SW480 (cell line): ENCODE measurements at places on chromosomes 1 and 21.

- DNase-seq: no peak
Observed at GRCh38 chr1:208437401-208437800, 193.2 kb upstream of the PLXNA2 start.

DNA sequence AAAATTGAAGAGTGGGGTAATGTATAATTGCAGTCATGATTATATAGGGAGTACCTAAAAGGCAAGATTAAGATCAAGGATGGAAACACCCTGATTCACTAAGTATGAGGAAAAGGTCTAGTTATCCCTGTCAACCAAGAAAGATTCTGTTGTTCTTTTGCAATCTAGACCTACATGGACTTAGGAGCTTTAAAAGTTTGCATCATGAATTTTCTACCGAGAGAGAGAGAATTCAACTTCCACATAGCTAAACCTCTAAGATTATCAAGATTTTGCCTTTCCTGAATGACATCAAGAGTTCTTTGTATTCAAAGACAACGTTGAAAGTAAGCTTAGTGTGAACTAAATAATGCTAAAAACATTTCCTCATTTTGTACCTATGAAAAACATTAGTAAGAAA, 78.8 kb upstream of the RBM34 start:
- DNase-seq: no peak

GRCh38 chr1:2074944-2075740, 24.9 kb downstream of the PRKCZ start:
- DNase-seq: no peak

DNA sequence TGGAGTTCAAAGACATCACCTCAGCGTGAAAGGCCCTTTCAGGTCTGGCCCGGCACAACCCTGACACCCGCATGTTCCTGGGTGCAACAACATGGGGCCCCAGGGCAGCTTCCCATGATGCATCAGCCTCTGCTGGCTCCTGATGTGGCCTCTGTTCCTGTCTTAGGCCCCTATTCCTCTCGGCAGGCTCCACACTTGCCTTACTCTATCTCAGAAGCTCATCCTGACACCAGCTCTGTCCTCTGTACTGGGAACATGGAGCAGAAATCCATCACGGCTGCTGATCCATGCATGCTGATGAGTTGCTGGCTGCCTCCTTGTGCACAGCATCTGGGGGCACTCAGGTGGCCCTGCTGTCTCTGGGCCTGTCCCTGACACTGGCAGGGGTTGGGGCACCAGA, 74.6 kb downstream of the ADARB1 start:
- no peak for DNase-seq

GRCh38 chr1:177872308-177872900, 97.5 kb downstream of the SEC16B start:
- no peak for DNase-seq

DNA sequence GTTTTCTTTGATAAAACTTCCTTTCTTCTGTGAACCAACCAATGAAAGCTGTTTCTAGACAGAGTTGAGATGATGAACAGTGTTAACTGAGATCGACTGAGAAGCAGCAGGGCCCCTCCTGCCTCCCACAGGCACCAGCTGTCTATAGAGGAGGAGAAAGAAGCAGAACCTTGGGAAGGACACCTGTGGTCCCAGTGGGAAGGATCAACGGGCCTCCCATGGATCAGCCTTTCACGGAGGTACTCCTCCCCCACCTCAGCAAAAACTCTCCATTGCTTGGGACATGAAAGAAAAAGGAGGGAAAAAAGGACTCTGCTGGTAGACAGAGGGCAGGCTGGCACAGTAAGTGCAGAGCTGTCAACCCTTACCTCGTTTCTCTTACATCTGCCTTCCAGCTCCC, 40.5 kb downstream of the PLPPR5 start:
- DNase-seq: no peak

- no peak for DNase-seq
Observed at GRCh38 chr21:16073586-16073985, 343.8 kb downstream of the USP25 start.

- DNase-seq: no peak
Observed at GRCh38 chr1:242239398-242239797, 240.5 kb upstream of the MAP1LC3C start.

DNA sequence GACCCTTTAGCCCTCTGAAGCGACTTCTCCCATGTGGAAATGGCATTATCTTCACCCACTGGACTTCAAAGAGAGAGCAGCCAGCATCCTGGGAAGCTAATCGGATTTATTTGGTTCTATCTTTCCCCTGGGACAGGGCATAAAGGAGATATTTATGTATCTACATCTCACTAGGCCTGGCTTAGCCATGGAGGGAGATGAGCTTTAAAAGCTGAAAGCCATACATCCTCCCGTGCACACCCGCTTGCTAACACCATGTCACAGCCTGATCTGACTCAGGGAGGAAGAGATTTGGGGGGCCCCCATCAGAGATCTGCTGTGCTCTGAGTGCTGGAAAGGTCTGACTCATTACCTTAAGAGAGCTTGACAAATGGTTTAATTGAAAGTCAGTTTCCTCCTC, 155.9 kb downstream of the PLXNA2 start:
- no peak for DNase-seq

DNA sequence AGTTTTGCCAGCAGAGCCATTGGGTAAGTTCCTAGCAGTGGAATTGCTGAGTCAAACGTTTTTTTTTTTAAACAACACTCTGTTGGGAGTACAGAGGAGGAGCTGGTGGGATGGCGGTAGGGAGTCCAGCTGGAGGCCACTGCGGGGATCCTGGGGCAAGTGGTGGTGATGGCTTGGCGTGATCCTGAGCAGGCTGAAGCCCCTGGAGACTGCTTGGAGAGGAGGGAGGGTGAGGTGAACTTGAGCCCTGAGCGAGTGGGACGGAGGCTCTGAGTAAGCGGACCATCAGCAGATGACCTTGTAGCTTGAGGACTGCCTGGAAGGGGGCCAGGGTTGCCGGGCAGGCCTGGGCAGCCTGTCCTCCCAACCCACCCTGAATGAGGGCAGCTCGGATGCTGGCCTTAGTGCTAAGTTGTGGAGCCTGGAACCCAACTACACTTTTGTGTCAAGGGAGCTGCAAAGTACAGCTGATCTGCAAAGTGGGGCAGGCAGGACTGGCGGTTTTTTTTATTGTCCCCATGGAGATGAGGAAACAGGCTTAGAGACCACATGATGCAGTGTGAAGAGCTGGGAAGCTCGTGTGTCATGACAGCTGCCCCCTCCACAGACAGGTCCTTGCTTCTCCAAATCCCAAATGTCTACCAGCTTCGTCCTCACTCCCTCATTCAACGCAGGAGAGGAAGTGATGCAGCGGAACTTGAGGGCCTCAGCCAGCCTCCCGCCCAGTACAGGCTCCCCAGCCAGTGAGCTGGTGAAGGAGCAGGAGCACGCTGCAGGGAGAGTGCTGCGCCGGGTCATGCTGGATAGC, 20.2 kb downstream of the MRPL37 start:
- DNase-seq: no peak

DNA sequence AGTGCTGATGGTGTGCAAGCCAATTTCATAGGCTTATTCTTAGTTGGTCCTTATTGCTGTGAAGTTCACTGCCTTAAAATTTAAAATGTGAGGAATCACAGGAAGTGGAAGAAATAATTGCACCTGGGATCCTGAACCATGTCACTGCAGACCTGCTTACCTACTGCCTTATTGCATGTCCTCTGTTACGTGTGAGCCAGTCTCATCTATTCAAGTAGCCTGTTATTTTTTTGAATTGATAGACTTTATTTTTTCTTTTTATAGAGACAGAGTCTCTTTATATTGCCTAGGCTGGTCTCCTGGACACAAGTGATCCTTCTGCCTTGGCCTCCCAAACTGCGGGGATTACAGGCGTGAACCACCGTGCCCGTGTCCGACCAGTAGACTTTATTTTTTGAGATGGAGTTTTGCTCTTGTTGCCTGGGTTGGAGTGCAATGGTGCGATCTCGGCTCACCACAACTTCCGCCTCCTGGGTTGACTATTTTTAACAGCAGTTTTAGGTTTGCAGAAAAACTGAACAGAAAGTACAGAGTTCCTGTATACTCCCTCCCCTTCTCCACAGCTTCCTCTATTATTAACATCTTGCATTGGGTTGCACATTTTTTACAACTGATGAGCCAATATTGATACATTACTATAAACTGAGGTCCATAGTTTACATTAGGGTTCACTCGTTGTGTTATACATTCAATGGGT, 14.0 kb upstream of the DISC1 start:
- no peak for DNase-seq

- no peak for DNase-seq
Observed at GRCh38 chr1:26531651-26532131, 2.1 kb downstream of the RPS6KA1 start.
